ENCODE measurements at places on chromosomes 16 and 17.
A peak's percentile ranks its signal among the peaks of the same experiment; 100 is the strongest.

DNA sequence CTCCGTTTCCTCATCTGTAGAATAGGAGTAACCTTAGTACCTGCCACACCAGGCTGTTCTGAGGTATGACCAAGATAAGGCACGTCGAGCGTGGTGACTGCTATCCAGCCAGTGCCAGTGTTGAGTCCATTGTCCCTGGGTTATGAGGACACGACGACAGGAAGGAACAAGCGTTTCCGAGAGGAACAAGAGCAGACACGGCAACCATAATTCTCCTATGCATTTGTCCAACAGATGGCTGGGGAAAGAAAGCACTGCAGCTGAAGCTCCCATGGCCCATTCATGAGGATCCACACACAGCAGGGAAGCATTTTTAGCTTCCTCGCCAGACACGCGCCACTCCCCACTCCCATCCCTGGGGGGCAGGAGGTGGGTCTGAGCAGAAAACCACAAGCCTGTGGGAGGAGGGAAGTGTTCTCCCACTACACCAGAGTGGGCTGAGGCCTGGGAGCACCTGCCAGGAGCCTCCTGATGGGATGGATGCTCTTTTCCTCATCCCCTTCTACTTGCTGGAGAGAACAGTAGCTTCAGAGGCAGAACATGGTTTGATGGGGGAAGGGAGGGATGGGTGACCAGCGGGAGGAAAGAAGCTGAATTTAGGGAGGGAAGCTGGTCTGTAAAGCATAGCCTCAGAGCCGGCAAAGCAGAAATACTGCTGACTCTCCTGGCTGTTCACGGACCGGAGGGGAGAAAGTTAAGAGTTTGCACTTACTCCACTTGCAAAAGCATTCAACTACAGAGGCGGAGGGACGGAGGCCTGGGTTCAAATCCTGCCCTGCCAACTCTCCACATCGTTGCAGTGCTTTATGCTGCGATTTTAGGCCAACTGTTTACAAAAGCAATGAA, 2.7 kb downstream of the COTL1 start:
- peak; percentile 73 for DNase-seq

- no peak for DNase-seq
Measured at GRCh38 chr17:11999696-12000095, 2.4 kb upstream of the ZNF18 start.

GRCh38 chr17:50210240-50211225, 9.1 kb upstream of the COL1A1 start:
- peak; percentile 100 for DNase-seq

- DNase-seq: no peak
Measured at GRCh38 chr17:74547736-74548135, 1.8 kb upstream of the CD300C start.

GRCh38 chr16:87160701-87161337, 156.4 kb downstream of the C16orf95 start:
- no peak for DNase-seq

- DNase-seq: no peak
Measured at GRCh38 chr17:45579529-45580495, 89.3 kb upstream of the PLEKHM1 start.

GRCh38 chr17:55735731-55736405, 13.2 kb upstream of the TMEM100 start:
- peak; percentile 58 for DNase-seq

- no peak for DNase-seq
Measured at GRCh38 chr16:86626284-86626683, 47.9 kb downstream of the FOXL1 start.

DNA sequence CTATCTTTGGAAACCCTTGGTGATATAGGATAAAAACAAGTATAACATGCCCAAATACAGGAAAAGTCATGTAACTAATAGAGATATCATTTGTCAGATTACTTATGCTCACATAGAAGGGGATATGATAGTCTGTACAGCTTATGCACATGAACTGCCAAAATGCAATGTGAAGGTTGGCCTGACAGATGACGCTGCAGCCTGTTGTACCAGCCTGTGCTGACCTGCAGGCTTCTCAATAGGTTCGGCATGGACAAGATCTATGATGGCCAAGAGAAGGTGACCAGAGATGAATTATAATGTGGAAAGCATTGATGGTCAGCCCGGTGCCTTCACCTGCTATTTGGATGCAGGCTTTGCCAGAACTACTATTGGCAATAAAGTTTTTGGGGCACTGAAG, 12.7 kb downstream of the WFIKKN2 start:
- no peak for DNase-seq

DNA sequence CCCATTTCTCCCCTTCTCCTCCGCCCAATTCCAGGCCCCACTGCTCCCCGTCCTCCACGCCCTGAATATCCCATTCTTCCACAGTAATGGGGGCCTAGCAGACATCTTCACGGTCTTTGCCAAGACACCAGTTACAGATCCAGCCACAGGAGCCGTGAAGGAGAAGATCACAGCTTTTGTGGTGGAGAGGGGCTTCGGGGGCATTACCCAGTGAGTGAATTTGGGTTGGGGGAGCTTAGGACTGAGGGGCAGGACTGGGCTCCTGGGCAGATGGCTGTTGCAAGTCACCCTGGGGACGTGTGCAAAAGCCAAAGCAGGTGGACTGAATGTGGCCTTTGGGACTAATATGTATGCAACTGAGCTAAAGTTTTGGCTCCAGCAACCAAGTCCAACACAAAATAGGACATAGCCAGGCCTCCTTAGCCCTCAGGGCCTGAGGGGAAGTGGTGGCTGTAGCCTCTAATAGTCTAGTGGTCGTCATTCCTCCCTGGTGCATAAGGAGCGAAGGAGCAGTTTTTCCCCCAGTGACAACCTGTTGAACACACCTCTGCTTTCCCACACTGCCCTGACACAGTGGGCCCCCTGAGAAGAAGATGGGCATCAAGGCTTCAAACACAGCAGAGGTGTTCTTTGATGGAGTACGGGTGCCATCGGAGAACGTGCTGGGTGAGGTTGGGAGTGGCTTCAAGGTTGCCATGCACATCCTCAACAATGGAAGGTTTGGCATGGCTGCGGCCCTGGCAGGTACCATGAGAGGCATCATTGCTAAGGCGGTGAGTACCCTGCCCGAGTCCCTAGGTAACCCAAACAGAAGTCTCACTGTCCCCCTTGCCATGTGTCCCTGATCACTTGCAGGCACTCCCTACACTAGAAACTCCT, 2.6 kb downstream of the ACADVL start:
- DNase-seq: no peak

GRCh38 chr16:11161439-11161838, 94.6 kb downstream of the SOCS1 start:
- DNase-seq: no peak

- no peak for DNase-seq
Measured at GRCh38 chr16:9484426-9484825, 393.0 kb downstream of the HAPSTR1 start.

Data from fibroblast of upper back skin (primary cell).